Progenitor cell of endocrine pancreas (in vitro differentiated cells): ENCODE measurements at places on chromosomes 7 and 10. TPM values are rescaled to one million over a fixed set of nuclear protein-coding genes. Genes with fewer than 3 reads are reported as not detected.
A peak's percentile ranks its signal among the peaks of the same experiment; 100 is the strongest.

DNA sequence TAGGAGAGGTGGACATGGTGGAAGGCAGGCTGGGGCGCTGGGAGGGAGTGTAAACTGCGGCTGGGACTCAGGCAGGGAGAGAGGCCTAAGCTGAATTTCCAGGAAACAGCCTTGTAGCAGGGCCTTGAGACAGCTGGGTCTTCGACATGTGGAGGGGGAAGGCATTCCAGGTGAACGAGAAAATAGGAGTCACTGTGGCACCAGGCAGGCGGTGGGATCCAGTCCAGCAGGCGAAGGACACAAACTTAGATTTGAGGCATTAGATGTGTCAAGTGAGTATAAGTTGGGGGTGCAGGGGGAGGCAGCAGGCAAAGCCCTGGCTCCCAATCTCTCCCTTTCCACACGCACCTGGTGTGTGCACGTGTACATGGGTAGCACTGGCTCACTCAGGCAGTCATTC lies 105.3 kb downstream of the PTPN20 start:
- peaks cover 26% of the 10 kb centered on the region for H3K27me3 ChIP-seq
- H3K4me1 ChIP-seq = no peaks in the 10 kb centered on the region
- no peaks in the 10 kb centered on the region for H3K36me3 ChIP-seq

Gene ADIRF
- total RNA-seq = not detected in 2 replicates

Gene VENTX
- total RNA-seq = 1.2 TPM in 2 replicates

GRCh38 chr7:73830681-73831583 lies at the start of gene CLDN4:
Gene CLDN4 (plus strand): TSS chr7:73830996. CDS start chr7:73831202, 206 bp downstream.
- peak; percentile 81 for DNase-seq
- peaks cover 2% of the 10 kb centered on the region for H3K27me3 ChIP-seq
- H3K4me1 ChIP-seq = peaks cover 54% of the 10 kb centered on the region
- H3K4me3 ChIP-seq = peak within 1 kb of the TSS; percentile 85

Gene FAM13C
- total RNA-seq = 5.9 and 6.4 TPM in 2 replicates

Gene HOXA3
- 77.4 and 85.5 TPM in 2 replicates for total RNA-seq

GRCh38 chr7:85172530-85172941 lies 14.3 kb downstream of the SEMA3D start:
- peaks cover 7% of the 10 kb centered on the region for H3K36me3 ChIP-seq
- H3K27me3 ChIP-seq = no peaks in the 10 kb centered on the region
- DNase-seq = no peak
- no peak overlapping the region for H3K4me3 ChIP-seq
- no peaks in the 10 kb centered on the region for H3K4me1 ChIP-seq
- no peak overlapping the region for H3K27ac ChIP-seq

Gene TAS2R41
- not detected in 2 replicates for total RNA-seq

Gene ANKMY2
- 26.4 and 26.5 TPM in 2 replicates for total RNA-seq

GRCh38 chr7:151091988-151092387 lies 5.7 kb downstream of the AGAP3 start:
- no peak overlapping the region for H3K27ac ChIP-seq
- H3K27me3 ChIP-seq = no peaks in the 10 kb centered on the region
- H3K4me1 ChIP-seq = peaks cover 18% of the 10 kb centered on the region
- no peak for DNase-seq
- H3K36me3 ChIP-seq = no peaks in the 10 kb centered on the region

Gene SPDYE8
- 0.22 TPM in 1 of 2 replicates, not detected in the other for total RNA-seq

- no peak for DNase-seq
- no peak overlapping the region for H3K4me3 ChIP-seq
- H3K27me3 ChIP-seq = peaks cover 26% of the 10 kb centered on the region
- H3K27ac ChIP-seq = no peak overlapping the region
These were observed 16.8 kb upstream of the KIF20B start for GRCh38 chr10:89684604-89685003.

GRCh38 chr7:151301471-151302462 lies 39.8 kb upstream of the NUB1 start:
- no peak overlapping the region for H3K4me3 ChIP-seq
- H3K36me3 ChIP-seq = no peaks in the 10 kb centered on the region
- peaks cover 57% of the 10 kb centered on the region for H3K27me3 ChIP-seq
- peaks cover 11% of the 10 kb centered on the region for H3K4me1 ChIP-seq

- H3K4me3 ChIP-seq = peak overlapping the region; percentile 59
- peak overlapping the region; percentile 73 for H3K27ac ChIP-seq
- DNase-seq = no peak
- peaks cover 11% of the 10 kb centered on the region for H3K4me1 ChIP-seq
- peaks cover 70% of the 10 kb centered on the region for H3K27me3 ChIP-seq
- H3K36me3 ChIP-seq = peaks cover 2% of the 10 kb centered on the region
These were observed 170.6 kb downstream of the UBE2H start for GRCh38 chr7:129781928-129782817.

DNA sequence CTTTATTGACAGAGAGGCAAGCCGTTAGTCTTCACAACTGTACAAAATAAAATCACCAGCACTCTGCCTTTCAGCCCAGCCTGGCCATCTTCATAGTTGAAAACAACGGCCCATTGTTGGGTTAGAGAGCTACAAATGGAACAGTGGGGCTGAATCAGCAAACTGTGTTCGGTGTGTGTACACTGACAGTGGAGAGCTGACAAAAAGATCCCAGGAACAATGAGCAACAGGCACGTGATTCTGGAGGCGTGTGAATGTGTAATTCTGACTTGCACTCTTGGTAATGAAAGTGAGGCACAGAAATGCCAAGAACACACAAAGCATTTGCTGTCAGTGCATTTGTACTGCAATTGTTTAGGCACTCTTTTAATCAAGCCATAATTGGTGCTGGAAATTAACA lies 303.7 kb downstream of the WDR11 start:
- peaks cover 2% of the 10 kb centered on the region for H3K36me3 ChIP-seq
- peak overlapping the region; percentile 78 for H3K27ac ChIP-seq
- peaks cover 29% of the 10 kb centered on the region for H3K4me1 ChIP-seq
- H3K27me3 ChIP-seq = no peaks in the 10 kb centered on the region
- no peak overlapping the region for H3K4me3 ChIP-seq
- DNase-seq = no peak

GRCh38 chr7:123977081-123977480 lies 52.0 kb downstream of the SPAM1 start:
- H3K27ac ChIP-seq = no peak overlapping the region
- no peak overlapping the region for H3K4me3 ChIP-seq
- no peak for DNase-seq
- no peaks in the 10 kb centered on the region for H3K27me3 ChIP-seq
- no peaks in the 10 kb centered on the region for H3K36me3 ChIP-seq

Gene SPDYE2
- not detected in 2 replicates for total RNA-seq

DNA sequence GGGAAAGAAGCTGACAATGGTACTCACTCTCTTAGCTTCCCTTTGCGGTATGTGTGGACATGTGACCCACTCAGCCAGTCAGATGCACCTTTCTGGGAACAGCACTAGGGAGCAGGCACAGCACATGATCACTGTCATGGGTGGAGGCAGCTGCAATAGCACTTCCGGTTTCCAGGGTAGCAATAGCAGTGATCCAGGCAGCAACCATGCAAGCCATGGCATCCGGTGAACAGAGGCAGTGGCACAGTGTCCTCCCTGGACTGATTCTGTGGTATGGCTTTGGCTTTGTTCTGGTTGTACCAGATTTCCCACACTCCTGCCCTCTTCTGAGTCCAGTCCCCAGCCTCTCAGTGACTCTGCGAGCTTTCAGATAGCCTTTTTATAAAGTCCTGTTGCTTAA lies 86.8 kb upstream of the NAMPT start:
- no peak overlapping the region for H3K27ac ChIP-seq
- H3K27me3 ChIP-seq = no peaks in the 10 kb centered on the region
- H3K36me3 ChIP-seq = no peaks in the 10 kb centered on the region
- no peak overlapping the region for H3K4me3 ChIP-seq

Gene TMEM196
- total RNA-seq = 0.55 and 0.69 TPM in 2 replicates

GRCh38 chr10:50619166-50619565 lies 4.6 kb downstream of the SGMS1 start:
- H3K27me3 ChIP-seq = no peaks in the 10 kb centered on the region
- DNase-seq = no peak
- peaks cover 42% of the 10 kb centered on the region for H3K4me1 ChIP-seq
- peak overlapping the region; percentile 85 for H3K27ac ChIP-seq

DNA sequence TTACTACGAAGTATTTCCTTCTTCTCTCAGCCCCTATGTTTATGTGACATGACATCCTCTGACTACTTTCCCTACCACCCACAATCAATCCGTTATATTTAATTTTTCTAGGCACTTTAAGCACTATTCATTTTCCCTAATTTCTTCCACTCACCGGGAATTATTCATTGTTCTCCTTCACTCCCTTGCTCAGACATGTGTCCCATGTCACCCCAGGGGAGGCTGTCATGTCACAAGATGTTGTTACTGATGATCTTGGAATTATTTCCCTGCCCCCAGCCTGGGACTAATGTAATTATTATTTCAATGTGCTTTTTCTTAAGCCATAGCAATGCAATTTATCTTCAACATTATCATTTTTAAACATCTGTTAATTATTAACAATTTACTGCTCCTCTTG lies 317.2 kb downstream of the PHF14 start:
- H3K27ac ChIP-seq = no peak overlapping the region
- H3K4me3 ChIP-seq = no peak overlapping the region
- no peaks in the 10 kb centered on the region for H3K27me3 ChIP-seq
- DNase-seq = no peak
- no peaks in the 10 kb centered on the region for H3K36me3 ChIP-seq

DNA sequence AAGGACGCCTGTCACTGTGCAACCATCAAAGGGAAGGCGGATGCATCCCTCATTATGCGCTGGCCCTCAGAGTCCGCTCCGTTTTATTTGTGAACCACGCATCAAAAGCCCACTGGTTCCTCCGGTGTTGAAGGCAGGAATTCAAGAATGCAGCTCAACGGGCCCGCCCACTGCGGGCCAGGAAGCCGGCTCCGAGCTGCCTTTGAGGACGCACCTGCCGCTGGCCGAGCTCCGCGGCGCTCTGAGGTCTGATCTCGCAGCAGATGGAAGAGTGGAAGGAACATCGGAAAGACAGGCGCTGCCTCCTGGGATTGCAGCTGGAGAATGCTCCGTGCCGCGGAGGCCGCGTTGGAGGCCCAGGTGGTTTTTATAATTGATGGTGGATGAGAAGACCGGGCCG lies 56.9 kb upstream of the ADGRA1 start:
- H3K4me1 ChIP-seq = peaks cover 4% of the 10 kb centered on the region
- DNase-seq = no peak
- H3K4me3 ChIP-seq = no peak overlapping the region
- no peaks in the 10 kb centered on the region for H3K36me3 ChIP-seq
- H3K27ac ChIP-seq = no peak overlapping the region

Gene HYAL4
- not detected in 2 replicates for total RNA-seq

Gene LHFPL3
- total RNA-seq = not detected in 2 replicates

Gene UBE2D4
- total RNA-seq = 17.1 and 17.3 TPM in 2 replicates

- H3K4me3 ChIP-seq = no peak overlapping the region
- no peak overlapping the region for H3K27ac ChIP-seq
- no peaks in the 10 kb centered on the region for H3K36me3 ChIP-seq
- peak; percentile 15 for DNase-seq
- no peaks in the 10 kb centered on the region for H3K27me3 ChIP-seq
These were observed 57.2 kb downstream of the MGAM2 start for GRCh38 chr7:142168746-142169145.

GRCh38 chr10:14604181-14605142 lies 170.2 kb downstream of the FAM107B start:
- no peaks in the 10 kb centered on the region for H3K27me3 ChIP-seq
- DNase-seq = peak; percentile 73
- H3K36me3 ChIP-seq = peaks cover 2% of the 10 kb centered on the region

GRCh38 chr7:158487631-158488151 lies 99.9 kb downstream of the PTPRN2 start:
- no peak for DNase-seq
- H3K4me1 ChIP-seq = no peaks in the 10 kb centered on the region
- no peak overlapping the region for H3K27ac ChIP-seq
- no peaks in the 10 kb centered on the region for H3K36me3 ChIP-seq

DNA sequence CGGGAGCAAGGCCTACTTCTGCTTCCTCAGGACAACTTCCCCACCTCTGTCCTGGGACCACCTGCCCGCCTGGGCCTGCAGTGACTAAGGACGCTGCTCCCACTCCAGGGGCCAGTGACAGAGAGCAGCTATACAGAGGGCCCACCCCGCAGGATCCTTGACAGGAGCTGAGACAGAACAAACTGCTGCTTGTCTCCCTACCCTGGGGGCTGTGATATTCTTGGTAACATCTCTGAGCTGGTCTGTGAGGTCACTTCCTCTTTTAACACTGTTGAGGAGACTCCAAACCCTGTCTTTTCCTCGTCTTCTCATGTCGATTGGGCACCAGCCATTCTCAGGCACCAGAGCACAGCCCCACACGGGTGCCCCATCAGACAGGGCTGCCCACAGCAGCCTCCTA lies 6.9 kb upstream of the MRPS24 start:
- H3K4me3 ChIP-seq = no peak overlapping the region
- peaks cover 1% of the 10 kb centered on the region for H3K4me1 ChIP-seq
- H3K27me3 ChIP-seq = no peaks in the 10 kb centered on the region

Gene AOAH
- 1.00 and 3.3 TPM in 2 replicates for total RNA-seq

Gene PAPOLB
- total RNA-seq = 0.07 and 0.10 TPM in 2 replicates

DNA sequence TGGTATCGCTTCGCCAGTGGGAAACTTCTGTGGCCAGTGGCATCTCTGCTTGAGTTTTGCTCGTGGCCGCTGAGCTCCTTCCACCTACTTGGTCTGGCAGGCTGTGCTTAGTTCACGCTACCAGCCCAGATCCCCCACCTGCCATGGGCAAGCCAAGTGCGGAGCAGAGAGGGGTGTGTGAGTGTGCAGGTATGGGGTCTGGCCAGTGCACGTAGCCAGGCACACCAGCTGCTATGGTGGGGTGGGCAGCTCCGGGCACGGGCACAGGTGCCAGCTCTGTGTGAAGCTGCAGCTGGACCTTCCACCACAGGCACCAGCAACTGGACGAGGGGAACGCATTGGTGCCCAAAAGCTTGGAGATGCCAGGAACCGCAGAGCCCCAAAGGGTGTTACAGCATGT lies 56.5 kb downstream of the ZNF777 start:
- H3K36me3 ChIP-seq = no peaks in the 10 kb centered on the region
- no peaks in the 10 kb centered on the region for H3K4me1 ChIP-seq
- H3K27me3 ChIP-seq = peaks cover 14% of the 10 kb centered on the region
- H3K27ac ChIP-seq = no peak overlapping the region

Gene SEMA3C
- total RNA-seq = 136 and 137 TPM in 2 replicates

Gene CPA2
- total RNA-seq = 85.0 and 107 TPM in 2 replicates

DNA sequence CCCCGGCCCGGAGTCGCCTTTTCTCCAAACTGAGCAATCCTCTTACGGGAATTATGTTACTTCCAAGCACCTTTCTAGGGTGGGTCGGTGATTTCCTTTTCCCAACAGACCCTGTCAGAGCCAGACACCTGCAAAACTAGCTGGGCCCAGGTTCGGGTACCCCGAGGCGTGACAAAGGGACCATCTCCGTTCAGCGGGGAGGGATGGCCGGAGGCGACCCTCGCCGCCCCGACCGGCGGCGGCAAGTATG lies 445 bp downstream of the PPA1 start:
- H3K36me3 ChIP-seq = peaks cover 1% of the 10 kb centered on the region
- no peaks in the 10 kb centered on the region for H3K27me3 ChIP-seq
- DNase-seq = no peak
- peaks cover 17% of the 10 kb centered on the region for H3K4me1 ChIP-seq

Gene KIF11
- total RNA-seq = 25.6 and 25.9 TPM in 2 replicates

DNA sequence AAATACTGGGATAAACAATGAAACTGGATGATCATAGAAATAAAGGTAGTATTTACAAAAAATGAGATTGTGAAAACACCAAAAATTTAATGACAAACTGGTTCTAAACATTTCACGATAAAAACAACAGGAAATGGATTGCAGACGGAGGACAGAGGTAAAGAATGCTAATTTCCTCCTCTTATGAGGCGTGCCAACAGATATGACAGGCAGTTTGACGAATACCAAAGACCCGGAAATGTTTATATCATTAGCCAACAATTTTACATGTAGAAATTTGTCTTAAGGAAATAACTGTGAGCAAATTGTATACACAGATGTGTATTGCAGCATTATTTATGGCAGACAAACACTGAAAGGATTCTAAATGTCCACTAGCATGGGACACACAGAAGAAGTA lies 162.0 kb upstream of the MGMT start:
- no peak overlapping the region for H3K4me3 ChIP-seq
- no peak for DNase-seq
- no peaks in the 10 kb centered on the region for H3K36me3 ChIP-seq
- H3K27ac ChIP-seq = no peak overlapping the region
- H3K27me3 ChIP-seq = peaks cover 16% of the 10 kb centered on the region

Gene BMI1
- total RNA-seq = 62.1 and 64.3 TPM in 2 replicates
